ENCODE measurements at places on chromosomes 12 and 14.
A peak's percentile ranks its signal among the peaks of the same experiment; 100 is the strongest.

DNA sequence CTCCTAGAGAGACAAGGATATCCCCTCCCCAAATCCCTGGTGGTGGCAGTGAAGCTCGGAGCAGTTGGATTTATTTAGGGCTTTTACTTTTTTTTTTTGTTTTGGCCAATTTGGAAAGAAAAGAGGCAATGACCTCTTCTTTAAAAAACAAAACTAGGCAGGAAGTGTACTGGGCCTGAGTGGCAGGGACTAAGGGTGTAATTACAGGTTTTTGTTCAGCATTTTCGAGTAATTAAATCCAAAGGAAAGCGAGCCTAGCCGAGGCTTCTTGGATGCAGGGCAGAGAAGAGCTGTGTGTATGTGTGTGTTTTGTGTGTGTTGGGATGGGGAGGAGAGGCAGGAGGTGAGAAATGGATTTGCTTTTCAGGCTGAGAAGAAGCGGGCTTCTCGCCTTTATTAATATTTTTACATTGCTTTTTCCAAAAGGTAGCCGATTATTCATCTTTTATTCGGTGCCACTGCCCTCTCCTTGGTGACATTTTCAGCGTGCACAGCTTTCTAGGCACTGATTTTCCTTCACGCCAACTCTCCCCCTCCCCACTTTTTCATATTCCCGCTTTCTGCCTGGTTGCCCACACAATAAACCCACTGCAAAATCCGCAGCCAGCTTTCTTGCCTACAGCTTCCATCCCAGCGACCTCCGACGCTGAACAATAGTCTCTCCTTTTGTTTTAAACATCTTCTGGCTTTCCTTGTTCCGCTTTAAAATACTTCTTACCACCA is 8.9 kb upstream of the IRF2BPL start:
- DNase-seq = no peak

DNA sequence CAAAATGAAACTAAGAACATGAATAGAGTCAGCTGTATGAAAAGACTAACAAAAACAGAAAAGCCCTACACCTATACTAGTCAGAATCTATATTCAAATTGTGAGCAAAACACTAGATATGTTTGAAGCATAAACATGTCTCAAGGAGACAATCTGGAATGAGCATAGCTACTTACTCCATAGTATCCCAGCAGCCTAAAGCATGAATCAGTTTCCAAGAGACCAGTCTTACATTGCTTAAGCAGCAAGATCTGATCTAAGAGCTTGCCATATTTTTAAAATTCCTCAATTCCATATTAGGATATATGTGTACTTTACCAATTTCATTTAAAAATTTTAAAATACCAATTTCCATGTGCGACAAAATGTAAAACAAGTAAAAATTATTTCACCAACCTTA is 7.7 kb downstream of the CAPS2 start:
- peak; percentile 65 for DNase-seq

DNA sequence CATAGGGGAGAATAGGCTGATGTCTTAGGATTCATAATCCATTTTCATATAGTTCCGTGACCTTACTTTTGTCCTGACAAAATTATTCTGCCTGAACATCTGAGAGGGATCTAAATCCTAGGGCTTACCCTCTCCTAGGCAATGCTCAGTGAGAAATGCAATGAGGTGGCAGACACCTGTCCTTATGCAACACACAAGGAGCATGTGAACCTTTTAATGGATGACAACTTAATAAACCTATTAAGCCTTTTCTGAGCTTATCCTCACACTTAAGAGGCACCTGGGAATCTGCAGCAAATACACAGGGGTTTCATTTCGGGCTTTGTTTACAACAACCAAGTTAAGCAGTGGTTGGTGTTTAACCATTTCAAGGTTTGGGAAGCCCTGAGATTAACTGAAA is 24.6 kb downstream of the SINHCAF start:
- no peak for DNase-seq

DNA sequence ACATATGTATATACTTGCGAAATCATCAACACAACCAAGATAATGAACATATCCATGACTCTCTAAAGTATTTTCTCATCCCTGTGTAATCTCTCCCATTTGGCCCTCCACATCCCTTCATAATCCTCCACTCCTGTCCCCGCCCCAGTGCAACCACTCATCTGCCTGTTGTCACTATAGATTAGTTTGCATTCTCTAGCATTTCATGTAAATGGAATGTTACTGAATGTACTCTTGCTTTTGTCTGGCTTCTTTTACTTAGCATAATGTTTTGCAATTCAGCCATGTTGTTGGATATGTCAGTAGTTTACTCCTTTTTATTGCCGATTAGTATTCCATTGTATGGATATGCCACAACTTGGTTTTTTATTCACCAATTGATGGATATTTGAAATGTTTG is 99.1 kb downstream of the BICD1 start:
- peak; percentile 17 for DNase-seq

DNA sequence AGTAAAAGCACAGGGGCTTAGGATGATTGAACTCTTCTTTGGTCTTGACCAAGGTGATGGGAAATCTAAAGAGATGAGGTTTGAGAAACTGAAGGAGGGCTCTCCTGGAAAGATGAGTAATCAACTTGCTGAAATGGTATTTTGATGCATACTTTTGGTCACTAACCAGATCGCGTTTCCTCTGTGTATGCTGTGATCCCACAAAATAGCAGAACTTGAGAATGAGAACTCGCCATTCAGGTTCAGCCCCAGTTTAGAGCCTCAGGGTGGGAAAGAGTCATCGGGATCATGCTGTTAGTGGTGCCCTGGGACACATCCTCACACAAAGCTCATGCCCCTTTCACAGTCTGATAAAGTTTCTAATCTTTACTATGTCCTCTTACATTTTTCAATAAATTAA is 488.8 kb downstream of the ETNK1 start:
- no peak for DNase-seq

- peak; percentile 8 for DNase-seq
Measured at GRCh38 chr14:99468836-99469592, 11.6 kb downstream of the SETD3 start.

GRCh38 chr14:101185946-101186345 is 282.4 kb upstream of the RTL1 start:
- no peak for DNase-seq

DNA sequence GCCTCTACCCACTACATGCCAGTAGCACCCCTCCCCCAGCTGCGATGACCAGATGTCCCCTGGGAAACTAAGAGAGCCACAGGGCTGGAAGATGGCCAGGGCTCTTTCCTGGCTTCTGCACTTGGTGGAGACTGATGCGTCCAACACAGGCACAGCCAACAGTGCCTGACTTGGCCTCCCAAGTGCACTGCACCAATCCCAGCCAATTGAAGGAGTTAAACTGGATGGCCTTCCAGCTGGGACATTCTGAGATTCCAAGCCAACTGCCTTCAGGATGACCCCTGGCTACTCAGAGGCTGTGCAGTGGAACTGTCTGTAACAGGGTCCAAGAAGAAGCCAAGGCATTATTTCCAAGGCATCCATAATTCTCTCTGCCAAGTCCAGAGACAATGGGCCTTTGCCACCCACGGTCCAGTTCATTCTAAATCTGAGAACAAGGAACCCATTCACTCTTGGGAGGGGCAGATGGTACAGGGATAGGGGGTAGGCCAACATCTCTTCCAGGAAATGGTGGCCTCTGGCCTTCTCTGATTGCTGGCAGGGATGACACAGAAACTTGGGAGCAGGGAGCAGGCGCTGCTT is 35.2 kb downstream of the PRIMA1 start:
- no peak for DNase-seq

DNA sequence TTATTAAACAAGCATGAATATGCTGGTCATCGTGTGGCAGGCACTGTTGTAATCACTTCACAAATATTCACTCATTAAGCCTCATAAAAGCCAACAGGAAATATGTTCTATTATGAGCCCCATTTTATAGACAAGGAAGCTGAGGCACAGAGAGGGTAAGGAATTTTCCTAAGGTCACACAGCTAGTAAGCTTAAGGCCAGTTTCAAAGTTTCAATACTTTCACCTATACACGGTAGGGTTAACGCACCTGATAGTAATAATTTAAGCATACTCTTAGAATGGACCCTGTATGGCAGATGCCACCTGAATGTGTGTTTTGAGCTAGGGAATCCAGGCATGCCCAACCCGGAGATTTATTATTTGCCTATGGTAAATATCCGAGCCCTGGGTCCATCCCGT is 39.8 kb downstream of the EGLN3 start:
- no peak for DNase-seq

All from fibroblast of upper back skin (primary cell).